Activated CD8-positive, alpha-beta memory T cell treated with anti-CD3 and anti-CD28 coated beads for 48 hours (primary cell): ENCODE measurements at places on chromosomes 11 and 22.

- no peak for DNase-seq
Observed at GRCh38 chr22:27179161-27179560, 521.8 kb downstream of the MIAT start.

DNA sequence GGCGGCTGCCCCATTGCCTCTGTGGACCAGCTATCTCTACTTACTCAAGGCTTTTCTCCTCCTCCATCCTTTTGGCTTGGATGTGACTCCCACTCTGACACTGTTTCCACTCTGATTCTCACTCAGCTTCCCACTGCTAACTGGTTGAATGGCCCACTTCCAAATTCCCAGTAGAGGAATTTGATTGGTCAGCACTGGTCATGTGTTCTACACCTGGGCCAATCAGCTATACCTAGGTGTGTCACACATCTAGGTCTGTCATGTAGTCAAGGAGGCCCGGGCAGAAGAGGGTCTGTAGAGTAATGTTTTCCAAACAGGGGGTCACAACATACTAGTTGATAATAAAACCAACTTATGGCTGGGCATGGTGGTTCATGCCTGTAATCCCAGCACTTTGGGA is 53.3 kb downstream of the TPBGL start:
- no peak for DNase-seq

GRCh38 chr22:43038325-43038724 is 23.4 kb upstream of the PACSIN2 start:
- no peak for DNase-seq

GRCh38 chr11:638631-639331 is 1.7 kb downstream of the DRD4 start:
- DNase-seq, result no peak

GRCh38 chr22:44906248-44906936 is 103.4 kb downstream of the PHF21B start:
- no peak for DNase-seq

- DNase-seq, result no peak
Observed at GRCh38 chr11:5700421-5701054, 10.9 kb downstream of the TRIM22 start.

GRCh38 chr11:116473206-116473769 is 299.5 kb downstream of the BUD13 start:
- no peak for DNase-seq

- no peak for DNase-seq
Observed at GRCh38 chr11:4074266-4074665, 20.3 kb upstream of the RRM1 start.

- DNase-seq, result no peak
Observed at GRCh38 chr11:47534704-47535251, 18.2 kb downstream of the CELF1 start.

DNA sequence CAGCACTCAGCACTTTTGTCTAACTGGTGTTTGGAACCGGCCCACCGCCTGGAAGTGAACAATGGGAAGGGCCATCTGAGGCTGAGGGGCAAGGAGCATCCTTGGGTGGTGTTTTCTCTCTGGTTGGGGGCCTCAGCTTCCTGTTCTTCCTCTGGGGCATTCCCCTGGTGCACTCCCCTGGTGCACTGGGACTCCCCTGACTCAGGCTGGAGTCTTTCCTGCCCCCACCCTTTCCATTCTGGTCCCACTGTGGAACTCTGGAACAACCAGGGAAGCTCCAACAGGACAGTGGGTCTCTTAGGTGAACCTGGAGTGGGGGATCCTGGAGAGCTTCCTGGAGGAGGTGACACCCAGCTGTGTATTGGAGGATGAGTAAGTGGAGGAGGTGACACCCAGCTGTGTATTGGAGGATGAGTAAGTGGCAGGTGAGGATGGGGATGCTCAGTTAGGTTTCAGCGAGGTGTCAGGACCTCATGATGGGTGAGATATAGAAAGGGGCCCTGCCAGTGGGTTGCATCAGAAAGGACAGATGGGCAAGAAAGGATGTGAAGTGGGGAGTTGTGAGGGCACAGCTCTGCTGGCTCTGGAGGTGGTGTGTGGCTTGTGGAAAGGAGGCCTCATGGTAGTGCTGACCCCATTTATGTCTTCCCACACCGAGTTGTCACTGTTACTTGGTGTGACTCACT is 132.1 kb downstream of the OSBP2 start:
- DNase-seq, result no peak

DNA sequence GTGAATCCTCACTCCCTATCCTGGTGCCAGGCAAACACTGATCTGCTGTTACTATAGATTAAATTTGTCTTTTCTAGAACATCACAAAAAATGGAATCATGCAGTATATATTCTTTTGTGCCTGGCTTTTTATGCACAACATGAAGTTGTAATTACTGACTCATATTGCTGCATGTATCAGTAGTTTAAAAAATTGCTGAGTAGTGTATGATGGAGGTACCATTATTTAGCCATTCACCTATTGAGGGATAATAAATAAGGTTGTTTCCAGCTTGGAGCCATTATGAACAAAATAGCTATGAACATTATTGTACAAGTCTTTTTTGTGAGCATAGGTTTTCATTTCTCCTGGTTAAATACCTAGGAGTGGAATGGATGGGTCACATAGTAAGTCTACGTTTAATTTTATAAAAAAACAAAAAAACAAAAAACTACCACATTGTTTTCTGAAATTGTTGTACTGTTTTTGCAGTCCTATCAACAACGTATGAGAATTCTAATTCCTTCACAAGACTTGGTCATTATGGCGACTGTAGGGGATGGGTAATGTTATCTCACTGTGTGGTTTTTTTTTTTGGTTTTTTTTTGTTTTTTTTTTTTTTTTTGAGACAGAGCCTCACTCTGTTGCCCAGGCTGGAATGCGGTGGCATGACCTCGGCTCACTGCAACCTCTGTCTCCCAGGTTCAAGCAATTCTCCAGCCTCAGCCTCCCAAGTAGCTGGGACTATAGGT is 111.6 kb downstream of the USP35 start:
- no peak for DNase-seq

DNA sequence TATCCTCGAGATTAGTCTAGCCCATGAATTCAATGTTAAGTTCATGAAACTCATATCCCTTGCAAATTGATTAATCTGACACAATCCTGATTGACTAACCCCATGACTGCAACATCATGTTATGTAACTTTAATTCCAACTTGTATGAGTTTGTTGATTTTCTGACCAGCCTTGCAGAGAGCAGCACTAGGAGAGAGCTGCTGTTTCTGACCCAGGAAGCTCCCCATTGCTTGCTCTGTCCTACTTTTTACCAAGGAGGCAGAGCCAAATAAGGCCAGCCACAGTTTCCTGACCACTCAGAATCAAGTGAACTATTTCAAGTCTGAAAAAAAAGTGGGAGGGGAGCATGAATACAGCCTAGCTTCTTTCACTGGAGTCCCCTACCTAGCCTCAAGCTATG is 13.2 kb downstream of the MPZL3 start:
- DNase-seq, result no peak

GRCh38 chr22:44125421-44125820 is 55.3 kb upstream of the PARVG start:
- no peak for DNase-seq

DNA sequence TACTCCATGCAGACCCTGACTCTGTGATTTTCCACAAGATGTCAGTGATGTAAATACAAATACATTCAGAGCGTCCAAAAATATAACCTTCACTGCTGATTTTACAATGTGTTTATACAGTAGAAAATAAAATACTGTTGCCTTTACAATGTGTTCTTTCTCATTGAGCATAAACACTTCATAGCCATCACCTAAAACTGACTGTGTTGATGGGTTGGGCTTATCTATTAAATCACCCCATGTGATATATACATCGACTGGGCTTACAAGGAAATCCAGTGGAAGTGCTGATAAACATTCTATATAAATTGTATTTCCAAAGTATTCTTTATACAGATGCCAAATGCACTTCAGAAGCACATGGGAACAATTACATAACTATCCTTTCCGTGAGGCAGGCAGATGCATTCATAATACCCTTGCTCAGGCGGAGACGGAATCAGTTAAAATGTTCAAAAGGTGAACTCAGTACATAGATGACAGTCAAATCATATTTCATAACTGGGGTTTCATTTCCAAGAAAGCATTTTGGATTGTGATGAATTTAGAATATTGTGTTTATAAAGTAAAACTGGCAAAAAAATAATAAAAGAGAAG is 27.7 kb downstream of the DDI1 start:
- DNase-seq, result no peak

DNA sequence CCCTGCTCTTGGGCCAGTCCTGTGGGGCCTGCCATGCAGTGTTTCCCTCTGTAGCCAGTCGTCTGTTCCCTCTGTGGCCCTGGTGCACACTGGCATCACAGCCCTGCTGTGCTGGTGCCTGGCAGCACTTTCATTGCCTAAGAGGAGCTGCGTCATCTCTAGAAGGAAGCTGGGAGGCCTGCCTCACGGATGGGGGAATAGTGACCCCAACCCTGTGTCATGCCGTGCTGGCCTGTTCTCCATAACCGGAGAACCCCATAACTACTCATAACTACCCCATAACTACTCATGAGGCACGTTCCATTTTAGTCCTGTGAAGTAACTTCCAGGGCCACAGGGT is 14.0 kb downstream of the RAB36 start:
- DNase-seq, result no peak

- no peak for DNase-seq
Observed at GRCh38 chr11:1397146-1397861, 7.6 kb downstream of the BRSK2 start.

- no peak for DNase-seq
Observed at GRCh38 chr11:89504270-89504669, 13.1 kb upstream of the NOX4 start.

GRCh38 chr11:60858236-60858635 is 2.5 kb upstream of the PTGDR2 start:
- DNase-seq, result no peak

- DNase-seq, result no peak
Observed at GRCh38 chr22:43731988-43732387, 80.1 kb downstream of the EFCAB6 start.

DNA sequence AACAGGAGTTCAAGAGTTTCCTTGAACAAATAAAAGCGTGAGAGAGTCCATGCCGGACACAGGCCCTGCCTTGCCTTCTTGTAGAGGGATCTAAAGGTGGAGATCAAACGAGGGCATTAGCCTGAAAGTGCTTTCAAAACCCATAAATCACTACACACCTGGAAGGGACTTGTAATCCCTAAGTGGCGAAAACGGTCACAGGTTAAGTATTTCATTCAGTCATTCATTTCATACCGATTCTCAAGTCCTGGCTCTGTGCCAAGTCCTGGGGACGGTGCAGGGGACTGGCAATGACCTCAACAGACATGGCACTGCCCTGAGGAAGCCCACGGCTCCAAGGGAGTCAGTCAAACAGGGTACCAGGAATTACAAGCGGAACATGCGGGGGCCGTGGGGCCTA is 26.6 kb downstream of the ELFN2 start:
- no peak for DNase-seq

DNA sequence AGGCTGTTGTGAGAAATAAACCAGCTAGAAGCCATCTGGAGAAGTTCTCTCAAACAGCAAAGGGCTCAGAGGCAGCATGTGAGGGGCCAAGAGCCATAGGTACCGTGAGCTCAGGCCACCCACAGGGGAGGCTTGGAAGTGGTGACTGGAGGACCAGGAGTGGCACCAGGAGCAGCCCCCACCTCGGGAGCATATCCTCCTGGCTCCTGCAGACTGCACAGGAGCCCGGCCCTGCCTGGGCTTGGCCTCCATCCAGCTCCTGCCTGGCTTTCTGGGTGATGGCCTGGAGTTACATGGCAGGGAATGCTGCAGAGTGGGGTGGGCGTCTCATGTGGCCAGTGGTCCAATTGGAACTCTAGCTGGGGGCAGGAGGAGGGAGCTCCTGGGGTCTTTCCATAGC is 4.2 kb upstream of the MPPED1 start:
- DNase-seq, result no peak

- DNase-seq, result no peak
Observed at GRCh38 chr11:100878474-100878873, 191.4 kb downstream of the ARHGAP42 start.

DNA sequence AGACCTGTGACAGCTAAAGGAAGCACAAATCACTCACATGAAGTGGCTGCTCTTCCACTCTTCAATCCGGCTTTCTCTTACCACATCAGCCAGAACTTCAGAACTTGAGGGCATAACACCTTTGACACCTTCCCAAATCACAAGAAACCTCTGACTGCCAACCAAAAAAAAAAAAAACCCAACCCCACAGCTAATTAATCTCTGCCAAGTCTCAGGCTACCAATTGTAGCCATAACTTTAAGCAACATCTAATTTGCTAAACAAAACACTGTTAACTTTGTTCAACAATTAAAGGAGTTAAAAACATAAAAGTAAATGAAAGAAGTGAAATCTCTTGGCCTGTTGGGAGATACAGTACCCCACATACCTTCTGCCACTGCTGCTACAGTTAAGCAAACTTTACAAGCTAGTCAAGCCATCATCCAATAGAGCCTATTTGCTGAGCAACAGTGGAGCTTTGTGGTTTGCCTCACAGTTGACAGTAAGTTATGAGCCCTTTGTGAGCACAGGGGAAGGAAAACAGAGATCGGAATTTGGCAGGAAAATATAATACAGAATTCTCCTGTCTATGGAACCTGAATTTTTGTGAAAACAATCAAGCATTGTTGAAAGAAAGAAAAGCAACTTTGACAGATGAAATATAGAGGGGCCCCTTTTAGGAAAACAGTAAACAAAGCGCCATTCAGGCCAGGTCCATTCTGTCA is at the start of gene SOX6:
TSS of gene SOX6 (minus strand) at position 490 of the 704 bp plus-strand sequence. CDS start 15,298 bp downstream, outside the sequence.
- no peak for DNase-seq

GRCh38 chr22:41777749-41778425 is 22.6 kb upstream of the CCDC134 start:
- DNase-seq, result no peak

DNA sequence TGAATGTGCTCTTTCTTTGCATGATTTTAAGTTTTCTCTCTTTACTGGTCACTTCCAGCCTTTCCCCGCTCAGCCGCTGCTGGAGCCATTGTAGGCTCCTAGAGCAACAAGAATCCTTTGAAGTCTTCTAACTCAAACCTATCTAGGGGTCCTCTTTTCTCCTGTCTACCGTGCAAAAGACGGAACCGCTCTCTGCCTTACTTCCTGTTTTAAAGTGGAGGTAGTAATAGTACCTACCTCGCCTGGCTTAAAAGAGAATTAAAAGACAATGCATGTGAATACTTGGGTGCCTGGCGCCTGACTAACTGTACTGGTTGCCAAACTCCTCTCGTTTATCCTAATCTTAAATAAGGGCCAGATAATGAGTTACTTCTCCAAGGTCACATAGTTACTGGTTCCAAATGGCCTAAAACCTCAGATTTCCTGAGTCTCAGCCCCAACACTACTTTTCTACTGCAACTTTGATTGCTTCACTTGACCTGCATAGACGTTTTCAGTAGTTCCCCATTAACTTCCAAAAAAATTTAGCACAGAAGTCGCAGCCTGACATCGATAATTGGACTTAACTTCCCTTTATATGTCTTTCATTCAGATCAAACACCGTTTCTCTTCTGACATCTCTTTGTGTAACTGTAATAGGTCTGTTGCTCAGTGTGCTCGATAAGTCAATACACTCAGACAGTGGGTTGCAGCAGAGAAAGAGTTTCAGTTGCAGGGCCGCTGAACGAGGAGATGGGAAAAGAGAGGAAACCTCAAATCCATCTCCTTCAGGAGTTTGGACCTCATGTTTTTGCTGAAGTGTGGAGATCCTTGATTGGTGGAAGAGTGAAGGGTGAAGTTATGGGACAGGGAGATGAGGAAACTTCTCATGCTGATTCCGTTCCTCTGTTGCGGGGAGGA is 891 bp downstream of the SAMM50 start:
- DNase-seq, result no peak

GRCh38 chr11:99349151-99349673 is 328.5 kb downstream of the CNTN5 start:
- DNase-seq, result no peak
